Right ventricle myocardium inferior (tissue), 1 donor: ENCODE measurements at places on chromosomes 16 and 17.

- DNase-seq: no peak
Observed at GRCh38 chr17:8732406-8733085, 12.1 kb downstream of the CCDC42 start.

GRCh38 chr17:42288803-42289610, 709 bp downstream of the STAT5A start:
- peak; percentile 81 for DNase-seq

GRCh38 chr17:33964344-33964979, 290.6 kb upstream of the CCL2 start:
- no peak for DNase-seq

- DNase-seq: no peak
Observed at GRCh38 chr17:38415250-38416194, 12.7 kb upstream of the ARHGAP23 start.

GRCh38 chr16:82633964-82634600, 7.3 kb downstream of the CDH13 start:
- no peak for DNase-seq

DNA sequence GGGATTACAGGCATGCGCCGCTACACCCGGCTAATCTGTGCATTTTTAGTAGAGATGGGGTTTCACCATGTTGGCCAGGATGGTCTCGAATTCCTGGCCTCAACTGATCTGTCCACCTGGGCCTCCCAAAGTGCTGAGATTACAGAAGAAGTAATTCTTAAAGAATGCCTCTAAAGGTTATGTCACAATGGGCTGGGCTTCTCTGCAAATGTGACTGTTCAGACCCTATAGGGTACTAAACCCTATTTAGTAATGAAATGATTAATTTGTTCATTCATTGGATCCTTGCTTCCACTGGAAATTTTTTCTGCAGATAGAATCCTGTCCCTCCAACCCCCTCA, 108.8 kb upstream of the CORO6 start:
- no peak for DNase-seq

DNA sequence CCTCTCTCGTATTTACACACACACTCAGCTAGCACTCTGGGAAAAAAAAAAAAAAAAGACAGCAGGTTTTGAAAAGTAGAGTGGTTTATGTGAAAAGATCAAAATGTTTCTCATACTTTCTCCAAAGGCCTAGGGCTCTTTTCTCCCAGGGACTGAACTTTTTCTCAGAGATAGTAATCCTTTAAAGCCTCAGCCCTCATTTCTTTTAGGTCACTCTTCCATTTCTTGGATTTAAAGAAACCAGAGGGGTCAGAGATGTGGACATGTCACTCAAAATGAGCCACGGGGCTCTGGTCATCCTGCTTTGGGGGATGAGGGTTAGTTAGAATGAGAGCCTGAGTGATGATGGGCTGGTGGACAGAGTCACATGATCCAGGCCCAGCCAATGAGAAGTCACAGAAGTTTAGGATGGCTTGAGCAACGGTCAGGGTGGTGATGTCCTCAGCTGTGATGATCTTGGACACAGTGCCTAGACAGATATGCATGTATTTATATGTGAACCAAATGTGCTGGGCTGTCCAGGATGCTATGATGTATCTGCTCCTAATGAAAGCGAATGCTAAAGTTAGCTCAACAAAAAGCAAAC, 33.7 kb upstream of the AXIN2 start:
- no peak for DNase-seq
